Hematopoietic multipotent progenitor cell treated with erythropoietin and hydrocortisone succinate and interleukin-3 and kit ligand, for 8 days (in vitro differentiated cells): ENCODE measurements at places on chromosomes 7 and 10.

- DNase-seq: no peak
Observed at GRCh38 chr7:31307972-31308371, 32.6 kb downstream of the NEUROD6 start.

- DNase-seq: peak; percentile 96
Observed at GRCh38 chr10:44913350-44914081, 2.4 kb downstream of the TMEM72 start.

DNA sequence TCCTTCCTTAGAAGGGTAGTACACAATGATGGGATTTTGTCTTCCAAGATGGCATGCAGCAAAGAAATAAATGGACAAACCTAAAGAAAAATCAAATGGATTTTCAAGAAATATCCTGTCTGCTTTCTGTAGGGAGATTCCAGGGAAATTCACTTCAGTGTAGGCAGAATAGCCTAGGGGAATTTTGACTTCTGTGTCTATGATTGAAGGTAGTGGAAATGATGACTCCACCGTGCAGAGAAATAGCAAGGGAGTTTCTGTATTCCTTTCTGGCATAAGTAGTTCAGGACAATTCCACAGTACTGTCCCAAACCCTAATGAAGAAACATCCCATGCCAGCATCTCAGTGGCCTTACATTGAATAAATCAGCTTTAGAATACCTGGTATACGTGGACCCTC lies 9.5 kb downstream of the ATOH7 start:
- DNase-seq: no peak

GRCh38 chr7:98200364-98200763 lies 10.9 kb upstream of the BHLHA15 start:
- no peak for DNase-seq

DNA sequence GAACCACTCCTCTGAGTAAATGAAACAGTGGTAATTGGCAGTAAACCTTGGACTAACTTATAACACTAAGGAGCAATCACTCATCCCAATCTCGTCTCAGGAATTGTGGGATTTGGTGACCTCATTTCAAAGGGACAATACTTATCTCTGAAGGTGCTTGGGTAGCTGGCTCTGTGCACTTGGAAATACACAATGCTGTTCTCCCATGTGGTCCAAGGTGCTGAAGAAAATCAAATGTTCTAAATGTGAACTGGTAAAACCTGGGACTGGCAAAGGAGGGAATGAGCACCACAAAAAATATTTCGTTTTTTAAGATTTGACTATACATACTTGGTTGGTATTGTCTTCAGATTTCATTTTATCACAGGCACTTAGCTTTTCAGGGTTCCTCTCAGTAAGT lies 1193.0 kb downstream of the SORCS1 start:
- no peak for DNase-seq

GRCh38 chr7:17304926-17305325 lies 6.5 kb downstream of the AHR start:
- DNase-seq: peak; percentile 81

DNA sequence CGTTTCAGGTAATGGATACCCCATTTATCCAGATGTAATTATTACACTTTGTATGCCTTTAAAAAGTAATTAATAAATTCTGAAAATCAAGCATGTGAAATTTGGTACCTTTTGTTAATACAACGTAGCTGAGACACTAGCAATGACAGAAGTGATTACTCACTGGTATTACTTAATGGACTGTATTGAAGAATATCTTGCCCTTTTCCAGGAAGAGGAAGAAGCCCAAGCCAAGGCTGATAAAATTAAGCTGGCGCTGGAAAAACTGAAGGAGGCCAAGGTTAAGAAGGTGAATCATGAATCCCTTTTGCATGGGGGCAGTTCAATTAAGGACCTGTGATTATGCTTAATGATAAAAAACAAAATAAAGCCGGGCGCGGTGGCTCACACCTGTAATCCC lies 64.8 kb downstream of the APBB1IP start:
- no peak for DNase-seq

DNA sequence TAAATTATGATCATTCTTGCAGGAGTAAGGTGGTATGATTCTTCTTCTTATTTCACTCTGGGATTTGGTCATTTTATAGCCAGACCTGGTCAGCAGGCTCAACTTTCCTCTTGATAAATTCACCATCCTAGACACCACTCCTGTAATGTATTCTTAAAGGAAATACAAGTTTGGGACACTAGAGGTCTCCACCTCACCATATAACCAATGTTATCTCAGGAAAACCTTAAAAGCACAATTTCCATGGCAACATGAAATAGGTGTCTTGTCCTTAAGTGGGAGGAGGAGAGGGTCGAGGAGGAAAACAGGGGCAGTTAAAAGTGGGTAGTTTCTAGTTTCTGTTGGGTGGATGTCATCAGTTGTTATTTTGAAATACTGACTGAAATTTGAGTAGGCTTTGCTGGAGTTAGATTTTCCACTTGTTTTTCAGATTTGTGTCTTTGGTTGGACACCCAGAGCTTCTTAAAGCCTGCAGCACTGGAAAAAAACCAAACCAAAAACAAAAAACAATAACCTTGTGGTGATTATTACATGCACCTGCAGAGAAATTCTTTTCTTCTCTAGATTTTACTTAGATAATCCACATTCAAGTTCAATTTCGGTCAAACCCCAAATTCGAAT lies 163.1 kb downstream of the PRKCQ start:
- DNase-seq: peak; percentile 76

DNA sequence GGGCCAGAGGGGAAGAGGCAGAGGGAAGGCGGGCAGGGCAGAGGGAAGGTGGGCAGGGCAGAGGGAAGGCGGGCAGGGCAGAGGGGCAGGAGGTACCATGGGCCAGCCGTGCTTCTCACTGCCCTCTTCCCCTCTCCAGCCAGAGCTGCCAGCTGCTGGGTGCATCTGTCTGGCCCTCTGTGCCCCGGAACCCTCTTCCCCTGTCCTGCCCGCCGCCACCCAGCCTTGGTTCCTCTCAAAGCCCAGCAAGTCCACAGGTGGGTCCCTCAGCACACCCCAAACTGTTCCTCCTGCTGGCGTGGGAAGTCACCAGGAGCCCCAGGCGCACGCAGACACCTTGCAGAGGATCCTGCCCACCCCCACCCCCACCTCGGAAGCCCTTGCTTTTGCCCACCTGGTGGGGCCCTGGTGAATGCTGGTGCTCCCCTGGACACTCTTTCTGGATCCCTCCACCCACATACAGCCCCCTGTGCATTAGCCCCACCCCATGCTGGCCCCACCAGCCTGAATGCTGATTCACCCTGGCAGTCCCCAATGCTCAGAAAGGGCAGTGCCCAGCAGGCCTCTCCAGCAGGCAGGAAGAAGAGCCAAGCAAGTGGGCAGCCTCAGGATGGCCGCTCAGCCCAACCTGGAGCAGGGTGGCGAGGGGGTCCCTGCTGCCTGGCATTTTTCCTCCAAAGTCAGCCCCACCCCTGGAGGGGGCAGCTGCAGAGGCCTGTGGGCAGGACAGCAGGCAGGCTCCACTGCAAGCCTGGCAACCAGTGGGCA lies 1.9 kb upstream of the PWWP2B start:
- DNase-seq: no peak

GRCh38 chr10:97744405-97745035 lies 7.6 kb downstream of the ZFYVE27 start:
- peak; percentile 89 for DNase-seq

DNA sequence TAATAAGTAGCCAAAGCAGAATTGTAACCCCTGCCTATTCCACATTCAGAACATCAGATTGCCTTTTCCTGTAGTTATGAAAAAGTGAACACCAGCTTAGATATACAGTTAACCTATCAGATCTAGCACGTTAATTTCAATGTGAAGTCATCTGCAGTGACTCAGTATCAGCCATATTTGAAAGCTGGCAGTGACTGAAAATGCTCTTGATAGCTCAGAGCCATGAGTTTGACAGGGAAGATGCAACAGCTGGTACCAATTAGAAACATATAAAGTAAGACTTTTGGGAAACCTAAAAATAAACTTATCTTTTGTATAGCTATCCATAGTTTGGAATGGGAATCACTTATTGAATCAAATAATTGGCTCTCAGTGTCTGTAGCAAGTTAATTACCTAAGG lies 284.1 kb upstream of the NPSR1 start:
- no peak for DNase-seq

- DNase-seq: peak; percentile 3
Observed at GRCh38 chr10:6741541-6741941, 161.5 kb upstream of the PRKCQ start.

DNA sequence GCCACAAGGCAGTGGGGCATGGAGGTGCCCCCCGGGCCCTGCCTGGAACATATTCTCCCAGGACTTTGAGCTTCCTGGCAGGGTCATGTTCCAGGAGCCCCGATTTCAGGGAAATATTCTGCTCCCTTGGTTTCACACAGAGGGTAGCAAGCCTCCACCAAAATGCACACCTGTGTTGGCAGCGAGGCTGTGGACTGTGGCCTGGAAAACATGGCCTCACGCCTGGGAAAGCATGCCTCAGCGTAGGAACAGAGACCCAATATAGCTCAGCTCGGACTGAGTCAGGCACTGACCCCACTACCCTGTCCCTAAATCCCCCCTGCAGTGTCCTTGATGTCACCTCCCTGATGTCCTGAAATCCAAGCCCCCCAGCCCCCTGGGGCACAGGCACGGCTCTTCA lies 92.0 kb downstream of the KCNMA1 start:
- DNase-seq: no peak

- peak; percentile 23 for DNase-seq
Observed at GRCh38 chr10:54985732-54986131, 184.7 kb upstream of the PCDH15 start.

- DNase-seq: no peak
Observed at GRCh38 chr7:140591180-140591902, 49.3 kb downstream of the DENND2A start.

DNA sequence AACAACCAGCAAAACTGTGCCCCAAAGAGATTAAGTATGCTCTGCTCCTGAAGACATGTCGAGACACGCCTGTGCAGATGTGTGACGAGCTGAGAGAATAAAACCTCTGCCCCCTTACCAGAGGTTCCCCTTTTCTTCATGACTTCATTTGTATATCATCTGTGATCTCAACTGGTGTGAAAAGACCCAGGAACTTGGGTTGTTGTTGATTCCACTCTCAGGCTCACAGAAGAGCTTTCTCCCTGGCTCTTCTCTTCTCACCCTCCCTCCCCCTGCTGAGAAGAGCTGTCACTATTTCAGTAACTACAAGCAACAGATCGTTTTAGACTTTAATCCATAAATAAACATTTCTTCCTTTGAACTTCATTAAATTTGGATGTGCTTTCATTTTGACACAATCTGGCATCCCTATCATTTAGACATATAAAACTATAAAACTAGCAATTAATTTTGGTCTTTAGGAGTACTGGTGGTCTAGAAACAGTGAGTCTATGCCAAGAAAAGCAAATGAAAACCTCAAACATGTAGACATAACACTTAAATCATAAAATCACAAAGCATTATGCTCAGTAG lies 179.3 kb upstream of the FZD8 start:
- no peak for DNase-seq

DNA sequence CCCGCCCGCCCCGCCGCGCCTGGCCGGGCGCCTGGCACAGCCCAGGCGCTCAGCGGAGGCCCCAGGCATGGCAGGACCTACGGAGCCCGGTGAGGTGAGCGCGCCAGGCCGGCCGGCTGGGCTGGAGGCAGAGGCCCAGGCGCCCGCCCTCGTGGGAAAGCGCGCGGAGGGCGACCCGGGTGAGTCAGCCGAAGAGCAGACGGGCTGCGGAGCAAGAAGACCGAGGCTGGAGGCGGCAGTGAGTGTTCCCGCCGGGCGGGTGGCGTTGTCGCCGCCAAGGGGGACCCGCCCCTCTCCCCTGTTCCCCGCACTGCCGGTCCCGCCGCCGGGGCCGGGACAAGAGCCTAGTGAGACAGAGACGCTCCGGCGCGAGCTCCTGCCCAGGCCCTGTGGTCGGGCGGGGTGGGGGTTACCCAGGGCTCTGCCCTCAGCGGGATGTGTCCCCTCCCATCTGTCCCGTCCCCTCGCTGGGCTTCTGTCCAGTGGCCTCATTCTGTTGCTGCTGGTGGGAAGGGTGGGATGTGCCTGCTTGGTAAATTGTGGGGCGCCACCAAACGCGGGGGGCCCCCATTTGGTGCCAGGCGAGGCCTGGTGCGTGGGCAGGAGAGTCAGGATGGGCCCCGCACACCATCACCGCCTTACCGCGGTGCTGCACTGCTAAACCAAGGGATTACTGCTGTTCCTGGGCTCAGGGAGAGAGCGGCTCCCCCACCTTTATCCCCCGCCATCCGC lies 17.0 kb upstream of the NODAL start:
- DNase-seq: peak; percentile 10

DNA sequence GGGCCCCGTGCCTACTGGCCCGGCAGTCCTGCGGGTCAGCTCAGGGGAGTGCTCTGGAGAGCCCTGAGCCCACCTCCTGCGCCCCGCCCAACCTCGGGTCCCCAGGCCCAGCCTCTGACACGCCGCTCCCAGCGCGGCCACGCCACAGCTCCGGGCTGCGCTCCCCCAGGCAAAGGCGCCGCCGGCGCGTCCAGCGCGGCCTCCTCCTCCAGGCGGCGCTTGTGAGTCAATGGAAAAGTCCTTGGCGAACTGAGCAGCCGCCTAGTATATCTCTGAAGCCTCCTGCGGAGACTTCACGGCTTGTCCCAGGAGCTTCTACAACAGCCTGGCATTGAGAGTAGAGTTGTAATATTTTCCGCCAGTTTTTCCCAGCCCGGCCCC lies 29.5 kb upstream of the BMS1 start:
- DNase-seq: peak; percentile 79

DNA sequence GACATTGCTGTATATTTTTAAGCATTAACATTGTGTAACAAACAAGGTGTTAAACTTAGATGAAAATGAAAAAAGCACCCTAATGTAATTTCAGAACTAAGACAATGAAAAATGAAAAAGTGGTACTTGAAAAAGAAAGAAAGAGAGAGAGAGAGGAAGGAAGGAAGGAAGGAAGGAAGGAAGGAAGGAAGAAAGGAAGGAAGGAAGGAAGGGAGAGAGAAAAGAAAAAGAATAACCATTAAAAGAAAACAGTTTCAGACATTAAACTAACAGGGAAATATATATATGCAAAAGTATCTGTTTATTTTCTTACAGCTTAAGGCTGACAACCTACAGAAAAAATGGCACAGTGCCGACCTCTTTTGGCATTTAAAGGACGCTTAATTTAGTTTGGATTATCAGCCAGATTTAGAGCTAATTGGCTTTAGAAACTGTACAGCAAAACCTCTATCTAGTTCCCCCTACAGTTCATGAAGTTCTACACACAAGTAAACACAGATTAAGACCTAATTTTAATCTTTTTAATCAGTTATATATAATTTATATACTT lies 13.8 kb downstream of the MTERF1 start:
- DNase-seq: no peak

- peak; percentile 67 for DNase-seq
Observed at GRCh38 chr7:127652333-127653248, 597 bp downstream of the SND1 start.

- DNase-seq: no peak
Observed at GRCh38 chr10:113613427-113613826, 50.4 kb downstream of the NRAP start.
